K562 (cell line): ENCODE measurements at places on chromosomes 1 and 21. TPM values are rescaled to one million over a fixed set of nuclear protein-coding genes. Genes with fewer than 3 reads are reported as not detected.

- no peak overlapping the region for H3K27ac ChIP-seq
- no peak overlapping the region for H3K4me3 ChIP-seq
- no peaks in the 10 kb centered on the region for H3K36me3 ChIP-seq
- DNase-seq: no peak
- no peaks in the 10 kb centered on the region for H3K4me1 ChIP-seq
These were observed 128.3 kb downstream of the CASZ1 start for GRCh38 chr1:10667861-10668761.

GRCh38 chr1:146032631-146033219 is 11.2 kb upstream of the HJV start:
- peak; percentile 42 for DNase-seq
- no peaks in the 10 kb centered on the region for H3K36me3 ChIP-seq
- H3K4me1 ChIP-seq: peaks cover 8% of the 10 kb centered on the region
- no peak overlapping the region for H3K4me3 ChIP-seq
- no peak overlapping the region for H3K27ac ChIP-seq

GRCh38 chr1:24586970-24587820 is 31.3 kb downstream of the NCMAP start:
- peaks cover 60% of the 10 kb centered on the region for H3K27me3 ChIP-seq
- H3K27ac ChIP-seq: no peak overlapping the region
- peaks cover 16% of the 10 kb centered on the region for H3K4me1 ChIP-seq
- no peaks in the 10 kb centered on the region for H3K36me3 ChIP-seq

GRCh38 chr1:89351597-89352311 is 12.1 kb upstream of the GBP6 start:
- H3K4me1 ChIP-seq: no peaks in the 10 kb centered on the region
- H3K36me3 ChIP-seq: no peaks in the 10 kb centered on the region
- no peak for DNase-seq
- H3K4me3 ChIP-seq: no peak overlapping the region

DNA sequence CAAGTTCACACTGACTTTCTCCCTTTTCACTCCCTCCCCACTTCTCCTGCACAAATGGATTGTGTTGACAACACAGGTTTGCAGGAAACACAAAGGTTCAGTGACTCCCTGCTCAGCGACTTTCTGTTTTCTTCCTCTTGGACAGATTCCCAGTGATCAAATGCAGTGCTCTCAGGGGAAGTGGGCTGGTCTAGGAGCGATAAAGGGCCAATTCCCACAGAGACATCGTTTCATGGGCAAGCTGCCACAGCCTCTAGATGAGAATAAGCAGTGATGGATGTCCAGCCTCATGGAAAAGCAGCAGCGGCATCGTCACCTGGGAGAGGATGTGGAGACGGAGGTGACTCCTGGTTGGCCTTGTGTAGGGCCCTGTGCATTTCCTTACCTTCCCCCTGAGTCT is 30.6 kb downstream of the FYB2 start:
- no peak overlapping the region for H3K4me3 ChIP-seq
- H3K4me1 ChIP-seq: no peaks in the 10 kb centered on the region
- no peak for DNase-seq
- no peaks in the 10 kb centered on the region for H3K27me3 ChIP-seq
- no peaks in the 10 kb centered on the region for H3K36me3 ChIP-seq
- no peak overlapping the region for H3K27ac ChIP-seq

GRCh38 chr1:226223157-226223785 is at the start of gene MIXL1:
Gene MIXL1, plus strand, starts transcription at chr1:226223664. Its CDS starts 18 bp downstream, at chr1:226223682.
- H3K36me3 ChIP-seq: no peaks in the 10 kb centered on the region
- peak within 1 kb of the TSS; percentile 37 for H3K4me3 ChIP-seq
- 0 out of 2 replicates have a peak, but pooled peaks cover 4% of the 10 kb centered on the region for H3K27me3 ChIP-seq
- no peak for DNase-seq

DNA sequence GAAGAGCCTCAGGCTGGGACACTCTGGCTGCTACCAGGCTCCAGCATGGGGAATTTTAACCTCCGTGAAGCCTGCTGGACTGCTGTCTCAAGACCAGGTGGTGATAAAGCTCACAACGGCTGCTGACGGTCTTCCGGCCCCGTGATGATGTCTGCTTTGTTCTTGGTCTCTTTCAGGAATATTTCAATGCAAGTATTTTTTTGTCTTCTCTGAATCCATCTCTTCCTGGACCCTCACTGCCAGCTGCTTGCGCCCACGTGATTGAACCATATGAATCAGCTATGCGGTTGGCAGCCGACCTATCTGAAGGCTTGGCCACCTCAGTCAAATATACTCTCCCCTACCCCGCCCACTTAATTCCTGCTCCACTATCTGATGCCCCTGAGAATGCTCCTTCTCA is 14.6 kb upstream of the SLC6A17 start:
- H3K4me3 ChIP-seq: no peak overlapping the region
- peaks cover 54% of the 10 kb centered on the region for H3K27me3 ChIP-seq
- no peak overlapping the region for H3K27ac ChIP-seq
- no peaks in the 10 kb centered on the region for H3K36me3 ChIP-seq
- no peaks in the 10 kb centered on the region for H3K4me1 ChIP-seq

DNA sequence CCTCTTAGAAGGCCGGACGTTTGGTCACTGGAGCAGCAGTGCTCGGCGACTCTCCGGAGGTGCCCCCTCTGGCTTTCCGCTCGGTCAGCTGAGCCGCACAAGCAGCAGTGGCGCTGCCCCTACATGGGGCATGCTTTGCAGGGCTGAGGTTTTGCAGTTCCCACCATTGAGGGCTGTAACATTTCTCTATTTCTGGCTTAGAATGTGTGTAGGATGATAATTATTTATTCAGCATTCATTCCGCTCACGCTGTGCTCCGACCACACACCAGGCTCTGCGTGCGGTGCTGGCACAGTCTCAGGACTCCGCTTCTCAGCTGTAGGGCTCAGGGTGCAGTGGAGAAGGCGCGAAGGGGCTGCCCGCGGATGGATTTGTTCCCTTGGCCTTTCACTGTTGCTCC is 119.5 kb downstream of the PCBP3 start:
- DNase-seq: no peak
- no peaks in the 10 kb centered on the region for H3K4me1 ChIP-seq
- H3K27ac ChIP-seq: no peak overlapping the region
- no peak overlapping the region for H3K4me3 ChIP-seq

GRCh38 chr1:4741876-4742423 is 87.5 kb downstream of the AJAP1 start:
- no peaks in the 10 kb centered on the region for H3K36me3 ChIP-seq
- peak; percentile 6 for DNase-seq
- H3K27me3 ChIP-seq: peaks cover 3% of the 10 kb centered on the region; the same call in 1 of the 2 replicates
- no peaks in the 10 kb centered on the region for H3K4me1 ChIP-seq

- peak overlapping the region; percentile 96 for H3K27ac ChIP-seq
- peaks cover 27% of the 10 kb centered on the region; the same call in 2 of the 3 replicates for H3K4me1 ChIP-seq
- peak; percentile 76 for DNase-seq
- peaks cover 47% of the 10 kb centered on the region for H3K36me3 ChIP-seq
These were observed 1.4 kb downstream of the NUCKS1 start for GRCh38 chr1:205748403-205749233.

DNA sequence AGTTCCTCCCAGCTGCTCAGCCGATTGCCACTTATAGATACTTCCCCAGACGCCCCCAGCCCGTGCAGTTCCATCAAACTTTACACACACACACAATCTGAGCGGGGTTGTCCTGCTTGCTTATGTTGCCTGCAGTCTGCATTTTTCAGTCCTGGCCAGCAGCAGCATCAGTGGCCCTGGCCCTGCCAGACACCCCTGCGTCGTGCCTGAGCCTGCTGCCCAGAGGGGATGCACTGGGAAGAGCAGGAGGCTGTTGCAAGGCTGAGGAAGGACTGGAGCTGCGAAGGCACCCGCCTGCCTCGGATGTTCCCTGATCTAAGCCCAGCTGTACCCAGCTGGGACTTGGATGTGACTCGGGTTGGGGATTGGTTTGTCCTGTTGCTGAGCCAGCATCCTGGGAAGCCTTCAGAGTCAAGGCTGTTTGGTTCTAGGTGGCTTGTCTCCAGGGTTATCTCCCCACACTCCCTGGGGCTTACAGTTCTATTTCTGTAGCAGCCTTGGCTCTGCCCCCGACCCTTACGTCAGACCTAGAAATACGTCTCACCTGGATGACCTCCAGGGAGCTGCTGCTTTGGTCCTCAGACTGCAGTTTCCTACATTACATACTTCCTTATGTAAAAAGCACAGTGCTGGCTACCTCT is 42.3 kb downstream of the MAN1C1 start:
- no peak overlapping the region for H3K27ac ChIP-seq
- H3K36me3 ChIP-seq: no peaks in the 10 kb centered on the region
- H3K4me3 ChIP-seq: no peak overlapping the region
- no peaks in the 10 kb centered on the region for H3K4me1 ChIP-seq
- peaks cover 58% of the 10 kb centered on the region for H3K27me3 ChIP-seq
- DNase-seq: no peak

GRCh38 chr1:21764615-21765423 is 18.1 kb downstream of the USP48 start:
- H3K27ac ChIP-seq: no peak overlapping the region
- H3K4me3 ChIP-seq: no peak overlapping the region
- peaks cover 62% of the 10 kb centered on the region for H3K4me1 ChIP-seq
- no peak for DNase-seq
- no peaks in the 10 kb centered on the region for H3K27me3 ChIP-seq

The GSTM5 gene
- not detected in 2 replicates for total RNA-seq

The IL24 gene
- total RNA-seq: not detected in 2 replicates

The LRRC3 gene
- 0.04 TPM in 2 replicates for total RNA-seq

The TRIM17 gene
- not detected in 2 replicates for total RNA-seq

The RNF186 gene
- not detected in 2 replicates for total RNA-seq

The KCNN3 gene
- 0.02 and 0.04 TPM in 2 replicates for total RNA-seq

The KIF14 gene
- total RNA-seq: 25.0 and 26.8 TPM in 2 replicates

The FAM78B gene
- 0.35 and 0.36 TPM in 2 replicates for total RNA-seq

The OR6K3 gene
- total RNA-seq: not detected in 2 replicates

The SPATA17 gene
- not detected in 2 replicates for total RNA-seq

The C1orf56 gene
- total RNA-seq: 1.1 and 1.3 TPM in 2 replicates
